ENCODE measurements at places on chromosomes 13 and 19.

GRCh38 chr13:74442751-74443150 lies 308.5 kb upstream of the KLF12 start:
- DNase-seq = no peak

DNA sequence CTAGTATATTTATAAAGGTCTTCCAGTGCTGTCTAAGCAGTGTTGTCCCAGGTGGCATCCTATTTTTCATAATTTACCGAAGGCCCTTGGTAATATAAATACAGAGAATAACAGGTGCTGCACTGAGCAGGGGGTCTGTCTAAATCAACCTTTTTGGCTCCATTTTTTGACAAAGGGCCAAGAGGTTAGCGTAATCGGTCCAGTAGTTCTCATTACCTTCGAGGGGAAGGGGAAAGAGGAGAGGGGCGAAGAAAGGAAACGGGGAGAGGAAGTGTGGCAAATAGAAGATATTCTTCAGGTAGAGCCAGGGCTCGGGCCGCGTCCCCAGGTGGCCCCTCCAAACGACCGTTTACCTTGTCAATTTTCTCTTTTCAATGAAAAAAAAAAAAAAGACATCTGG lies 749 bp upstream of the PAN3 start:
- DNase-seq = no peak

DNA sequence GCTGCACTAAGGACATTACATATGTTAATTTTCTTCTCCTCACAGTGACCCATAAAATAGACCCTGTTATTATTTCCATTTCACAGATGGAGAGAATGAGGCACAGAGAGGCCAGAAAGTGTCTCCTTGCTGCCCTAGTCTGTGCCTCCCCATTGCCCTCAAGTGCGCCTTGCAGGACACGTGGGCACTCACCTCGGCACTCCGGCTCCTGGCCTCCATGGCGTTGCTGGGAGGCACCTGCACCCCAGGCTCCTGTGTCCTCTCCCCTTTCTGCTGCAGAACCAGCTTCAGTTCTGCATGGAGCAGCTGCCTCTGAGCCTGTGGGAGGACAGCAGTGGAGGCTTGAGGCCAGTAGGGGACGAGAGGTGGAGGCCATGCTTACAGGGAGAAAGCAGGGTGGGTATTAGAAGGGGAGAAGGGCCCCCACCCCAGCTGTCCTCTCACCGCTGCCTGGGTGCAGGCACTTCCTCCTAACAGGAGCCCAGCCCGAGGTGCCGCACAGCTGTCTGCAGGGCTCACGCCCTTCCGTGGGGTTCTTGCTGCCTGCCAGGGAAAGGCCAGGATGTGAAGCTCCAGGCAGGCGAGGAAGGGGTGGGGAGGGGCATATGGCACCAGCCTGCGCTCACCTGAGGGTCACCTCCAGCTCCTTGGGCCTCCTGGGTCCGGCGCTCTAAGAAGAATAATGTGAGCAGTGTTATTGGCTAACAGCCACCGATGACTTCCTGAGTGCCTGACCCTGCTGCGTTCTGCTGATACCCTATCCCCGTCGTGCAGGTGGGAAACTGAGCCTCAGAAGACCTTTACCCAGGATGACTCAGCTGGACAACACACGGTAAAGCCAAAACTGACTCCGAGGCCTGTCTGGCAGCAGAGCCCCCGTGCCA lies 5.2 kb downstream of the PRX start:
- DNase-seq = no peak

- DNase-seq = peak; percentile 20
These were observed 100.2 kb upstream of the RFC3 start for GRCh38 chr13:33717775-33718174.

DNA sequence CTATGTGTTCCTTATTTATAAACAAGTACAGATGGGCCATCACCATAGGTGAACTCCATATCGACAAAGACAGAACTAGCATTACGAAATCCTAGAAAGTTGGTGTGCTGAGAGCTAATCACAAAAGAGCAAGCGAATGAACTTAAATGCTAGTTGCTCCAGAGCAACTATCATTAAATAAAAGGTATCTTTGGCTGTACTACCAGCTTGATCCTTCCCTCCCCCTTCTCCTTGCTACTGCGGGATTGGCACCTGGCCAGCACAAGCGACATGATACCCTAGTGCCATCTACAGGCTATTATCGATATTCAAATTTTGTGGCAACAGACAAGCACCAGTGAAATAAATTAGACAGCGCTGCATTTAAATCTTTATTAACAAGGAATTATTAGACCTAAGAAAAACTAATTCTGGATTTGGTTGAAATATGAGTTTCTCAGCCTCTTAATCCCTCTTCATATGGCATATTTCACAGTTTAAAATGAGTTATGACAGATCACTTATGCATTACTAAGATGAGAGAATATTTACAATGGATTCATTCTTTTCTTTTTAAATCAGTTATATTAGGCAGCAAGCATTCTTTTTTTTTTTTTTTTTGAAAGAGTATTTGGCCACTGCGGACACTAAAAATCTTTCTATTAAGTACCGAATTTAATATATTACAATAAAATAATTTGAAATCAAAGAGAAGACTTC lies 5.8 kb downstream of the PCDH9 start:
- DNase-seq = peak; percentile 68

GRCh38 chr19:42090672-42091071 lies 14.7 kb downstream of the ZNF574 start:
- DNase-seq = no peak

GRCh38 chr19:54670576-54671357 lies 8.0 kb downstream of the LILRB4 start:
- no peak for DNase-seq

GRCh38 chr13:96020931-96021330 lies 32.3 kb downstream of the UGGT2 start:
- no peak for DNase-seq

GRCh38 chr13:49536144-49536873 lies 40.6 kb downstream of the PHF11 start:
- no peak for DNase-seq

DNA sequence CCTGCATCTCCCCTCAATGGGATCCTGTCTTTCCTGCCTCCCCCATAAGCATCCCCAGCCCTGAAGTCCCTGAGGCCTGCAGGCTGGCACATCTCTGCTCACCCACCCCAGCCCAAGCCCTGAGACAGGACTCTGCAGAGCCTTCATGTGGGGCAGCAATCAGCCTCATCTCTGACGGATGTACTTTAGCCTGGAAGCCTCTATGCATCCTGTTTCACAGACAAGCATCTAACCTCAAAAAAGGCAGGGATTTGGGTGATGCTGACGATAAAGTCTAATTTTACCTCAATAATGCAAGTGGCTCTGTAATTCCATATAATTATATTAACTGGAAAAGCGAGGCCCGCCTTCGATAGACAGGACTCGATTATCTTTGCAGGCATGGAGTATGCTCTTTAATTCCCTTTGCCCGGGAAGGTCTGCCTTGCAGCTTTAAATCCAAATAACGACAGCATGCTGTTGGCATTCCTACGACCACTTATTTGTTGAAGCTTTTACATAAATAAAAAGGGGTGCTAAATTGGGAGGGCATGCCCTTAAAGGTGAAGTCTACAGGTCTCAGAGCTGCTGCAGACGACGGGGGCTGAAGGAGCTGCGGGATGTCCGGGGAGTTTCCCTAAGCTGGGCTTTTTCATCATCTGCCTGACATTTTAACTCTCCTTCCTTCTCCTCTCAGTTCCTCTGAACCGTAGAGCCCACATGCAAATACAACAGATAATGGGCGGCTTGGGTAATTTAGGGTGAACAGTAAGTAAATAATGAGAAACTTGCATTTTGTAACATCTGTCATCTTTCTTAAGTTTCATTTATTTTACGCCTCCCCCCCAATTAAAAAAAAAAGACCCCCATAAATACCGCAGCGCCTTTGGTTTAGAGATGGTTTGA lies 211.5 kb downstream of the URI1 start:
- no peak for DNase-seq

DNA sequence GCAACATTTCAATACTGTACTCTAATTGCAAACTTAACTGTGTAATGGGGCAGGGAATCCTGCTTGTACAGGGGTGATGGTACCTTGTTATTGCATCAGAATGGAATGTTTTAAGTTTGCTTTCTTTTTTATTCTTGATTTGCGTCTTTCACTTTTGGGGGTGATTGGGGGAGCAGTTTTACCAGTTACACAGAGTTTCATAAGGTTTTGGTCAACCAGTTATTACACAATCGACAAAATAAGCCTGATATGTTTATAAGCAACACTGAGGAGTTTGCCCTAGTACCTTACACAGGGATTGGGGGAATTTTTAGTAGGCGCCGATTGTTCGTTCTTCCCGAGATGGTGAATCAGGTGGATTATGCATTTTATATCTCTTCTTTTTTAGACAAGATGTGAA lies 2.7 kb downstream of the KLF5 start:
- no peak for DNase-seq

GRCh38 chr13:56923626-56924140 lies 217.0 kb upstream of the PRR20A start:
- no peak for DNase-seq

DNA sequence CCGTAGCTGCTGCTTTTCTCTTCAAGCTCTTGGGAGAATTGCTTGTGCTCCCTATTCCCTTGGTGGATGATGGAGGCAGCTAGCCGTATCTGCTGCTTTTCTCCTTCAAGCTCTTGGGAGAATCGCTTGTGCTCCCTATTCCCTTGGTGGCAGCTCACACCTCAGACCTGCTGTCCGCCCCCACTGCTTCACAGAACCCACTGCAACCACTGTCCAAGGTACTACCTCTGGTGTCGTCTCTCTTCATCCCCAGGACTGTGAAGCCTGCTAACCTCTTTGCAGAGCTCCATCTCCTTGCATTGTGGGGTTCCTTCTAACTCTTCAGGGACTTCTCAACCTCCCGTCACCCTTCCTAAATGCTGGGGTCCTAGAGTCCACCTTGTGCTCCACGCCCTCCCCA lies 4.6 kb upstream of the ERVK3-1 start:
- DNase-seq = no peak

- peak; percentile 47 for DNase-seq
These were observed 435.3 kb downstream of the KLF12 start for GRCh38 chr13:73698859-73699258.

GRCh38 chr13:99757756-99758459 lies 213.7 kb downstream of the ZIC5 start:
- DNase-seq = no peak

DNA sequence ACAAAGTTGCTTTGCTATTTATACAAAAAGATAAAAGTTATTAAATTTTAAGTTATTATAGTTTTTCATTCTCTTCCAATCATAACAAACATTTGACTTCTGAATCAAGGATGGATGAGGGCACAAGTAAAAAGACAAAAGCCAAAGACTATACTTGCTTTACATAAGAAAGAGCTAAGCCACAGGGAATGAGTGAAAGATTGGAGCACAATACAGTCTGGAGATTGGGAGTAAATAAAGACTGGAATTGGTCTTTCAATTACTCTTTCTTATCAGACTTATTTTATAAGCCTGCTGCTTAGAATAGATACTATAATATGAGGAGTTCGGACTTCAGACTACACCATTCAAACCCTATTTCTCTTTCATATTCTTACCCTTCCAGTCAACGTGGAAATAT lies 1874.1 kb upstream of the PRR20A start:
- no peak for DNase-seq

DNA sequence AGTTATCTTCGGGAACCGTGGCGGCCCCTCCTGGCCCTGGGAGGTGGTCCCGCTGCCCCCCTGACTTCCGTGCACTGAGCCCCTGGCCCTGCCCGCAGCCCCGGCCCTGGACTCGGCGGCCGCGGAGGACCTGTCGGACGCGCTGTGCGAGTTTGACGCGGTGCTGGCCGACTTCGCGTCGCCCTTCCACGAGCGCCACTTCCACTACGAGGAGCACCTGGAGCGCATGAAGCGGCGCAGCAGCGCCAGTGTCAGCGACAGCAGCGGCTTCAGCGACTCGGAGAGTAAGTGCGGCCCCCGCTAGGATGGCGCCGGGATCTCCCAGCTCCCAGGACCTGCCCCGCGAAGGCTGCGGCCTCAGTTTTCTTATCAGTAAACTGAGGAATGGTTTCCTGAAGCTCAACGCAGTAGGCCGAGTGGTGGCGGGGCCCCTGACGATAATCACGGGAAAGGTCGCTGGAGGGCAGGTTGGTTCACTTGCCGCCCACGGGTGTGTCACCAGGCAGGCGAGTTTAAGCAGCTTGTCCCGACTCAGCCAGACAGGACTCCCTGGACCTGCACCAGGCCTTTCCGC lies 924 bp downstream of the RGCC start:
- peak; percentile 13 for DNase-seq

GRCh38 chr13:40406405-40407120 lies 259.9 kb downstream of the FOXO1 start:
- peak; percentile 76 for DNase-seq

DNA sequence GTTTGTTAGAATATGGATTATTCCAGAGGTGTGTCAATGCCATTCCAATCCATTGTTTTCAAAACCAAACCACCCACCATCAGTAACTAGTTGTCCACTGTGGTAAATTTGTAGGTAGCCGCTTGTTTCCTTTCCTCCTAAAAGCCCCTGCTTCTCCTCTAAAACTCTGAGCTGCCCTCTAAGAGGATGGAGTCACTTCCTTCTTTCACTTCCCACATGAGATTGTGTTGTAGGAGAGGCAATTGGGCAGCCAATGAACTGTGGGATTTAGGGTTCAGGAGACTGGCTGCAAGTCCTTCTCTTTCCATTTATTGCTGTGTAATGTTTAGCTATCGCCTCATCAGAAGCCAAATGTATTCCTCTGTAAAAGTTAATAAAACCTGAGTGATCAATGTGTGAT lies 49.9 kb upstream of the RFXAP start:
- DNase-seq = no peak

DNA sequence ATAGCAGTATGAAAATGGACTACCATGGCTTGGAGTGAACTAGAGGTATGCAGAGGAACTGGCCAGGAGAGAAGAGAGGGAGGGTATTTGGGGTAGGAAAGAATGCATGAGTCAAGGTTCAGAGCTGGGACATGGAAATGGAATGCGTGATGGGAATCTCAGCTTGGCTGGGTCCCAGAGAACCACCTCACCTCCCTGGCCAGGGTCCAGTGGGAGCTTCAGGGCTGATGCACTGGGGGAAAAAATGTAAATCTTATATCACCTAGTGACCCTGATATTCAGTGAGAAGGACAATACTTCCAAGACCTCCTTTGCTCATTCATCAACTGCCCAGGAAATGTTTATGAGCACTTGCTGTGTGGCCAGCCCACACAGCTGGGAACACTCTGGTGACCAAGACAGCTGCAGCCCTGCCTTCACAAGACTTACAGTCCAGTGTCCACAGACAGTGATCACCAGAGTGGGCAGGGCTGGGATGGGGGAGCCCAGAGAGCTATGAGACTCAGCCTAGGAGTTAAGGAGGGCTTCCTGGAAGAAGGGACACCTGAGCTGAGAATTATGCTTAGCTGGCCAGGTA lies 12.8 kb downstream of the IGSF23 start:
- peak; percentile 98 for DNase-seq

All from fibroblast of skin of back (primary cell).